ENCODE measurements at places on chromosomes 7 and 10.

- no peak for DNase-seq
Observed at GRCh38 chr7:13420726-13421125, 568.7 kb downstream of the ETV1 start.

DNA sequence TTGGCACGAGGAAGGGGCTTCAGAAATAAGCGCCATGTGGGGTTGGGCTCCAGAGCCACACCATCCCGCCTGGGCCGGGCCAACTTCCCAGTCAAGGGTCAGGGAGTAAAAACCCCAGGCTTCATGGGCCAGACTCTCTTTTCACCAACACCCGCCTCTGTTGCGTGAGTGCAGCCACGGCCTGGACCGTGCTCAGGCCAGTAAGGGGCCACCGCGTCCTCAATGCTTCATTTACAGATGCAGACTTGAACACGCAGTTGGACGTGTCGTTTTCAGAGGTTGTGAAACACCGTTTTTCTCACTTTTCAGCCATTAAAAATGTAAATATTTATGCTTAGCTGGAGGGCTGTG lies 161.0 kb downstream of the WDR37 start:
- no peak for DNase-seq

- no peak for DNase-seq
Observed at GRCh38 chr7:18703685-18704084, 208.1 kb downstream of the HDAC9 start.

DNA sequence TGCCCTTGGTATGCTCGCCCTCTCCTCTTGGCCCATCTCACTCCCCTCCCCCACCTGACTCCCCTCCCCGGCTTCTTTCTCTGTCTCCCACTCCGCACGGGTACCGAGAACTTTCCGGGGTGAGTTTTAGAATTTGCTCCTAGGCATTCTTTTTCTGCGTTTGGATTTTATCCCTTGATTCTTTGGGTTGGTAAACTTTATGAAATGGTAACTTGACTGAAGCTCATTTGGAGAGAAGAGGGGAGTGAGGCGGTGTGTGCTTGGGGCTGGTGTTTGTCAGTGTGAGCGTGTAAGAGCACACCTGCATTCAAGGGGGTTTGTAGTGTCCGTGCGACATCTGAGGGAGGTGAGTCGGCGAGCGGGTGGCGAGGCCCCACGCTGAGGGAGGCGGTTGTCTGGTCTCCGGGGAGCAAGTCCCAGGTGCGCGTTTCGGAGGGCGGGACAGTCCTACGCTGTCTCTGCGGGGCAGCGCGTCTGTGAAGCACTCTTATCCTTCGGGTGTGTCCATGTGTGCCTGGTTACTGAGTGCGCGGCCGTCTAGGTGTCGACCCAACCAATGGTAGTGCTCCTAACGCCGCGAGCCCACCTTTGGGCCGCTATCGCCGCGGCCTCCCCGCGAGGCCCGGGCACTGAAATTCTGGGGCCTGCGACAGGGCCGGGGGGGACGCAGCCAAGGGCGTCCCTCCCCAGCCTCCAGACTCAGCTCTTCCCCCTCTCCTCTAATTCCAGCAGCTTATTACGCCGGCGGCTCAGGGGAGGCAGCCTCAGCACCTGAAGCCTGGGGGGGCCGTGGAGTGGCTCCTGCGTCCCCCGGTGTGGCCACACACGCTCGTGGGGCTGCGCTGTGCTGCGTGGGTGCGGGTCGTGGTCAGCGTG lies 2.6 kb upstream of the ZNF503 start:
- DNase-seq, result no peak

- no peak for DNase-seq
Observed at GRCh38 chr7:87934699-87935383, 790 bp downstream of the ADAM22 start.

- no peak for DNase-seq
Observed at GRCh38 chr10:19096501-19097073, 48.0 kb downstream of the MALRD1 start.

DNA sequence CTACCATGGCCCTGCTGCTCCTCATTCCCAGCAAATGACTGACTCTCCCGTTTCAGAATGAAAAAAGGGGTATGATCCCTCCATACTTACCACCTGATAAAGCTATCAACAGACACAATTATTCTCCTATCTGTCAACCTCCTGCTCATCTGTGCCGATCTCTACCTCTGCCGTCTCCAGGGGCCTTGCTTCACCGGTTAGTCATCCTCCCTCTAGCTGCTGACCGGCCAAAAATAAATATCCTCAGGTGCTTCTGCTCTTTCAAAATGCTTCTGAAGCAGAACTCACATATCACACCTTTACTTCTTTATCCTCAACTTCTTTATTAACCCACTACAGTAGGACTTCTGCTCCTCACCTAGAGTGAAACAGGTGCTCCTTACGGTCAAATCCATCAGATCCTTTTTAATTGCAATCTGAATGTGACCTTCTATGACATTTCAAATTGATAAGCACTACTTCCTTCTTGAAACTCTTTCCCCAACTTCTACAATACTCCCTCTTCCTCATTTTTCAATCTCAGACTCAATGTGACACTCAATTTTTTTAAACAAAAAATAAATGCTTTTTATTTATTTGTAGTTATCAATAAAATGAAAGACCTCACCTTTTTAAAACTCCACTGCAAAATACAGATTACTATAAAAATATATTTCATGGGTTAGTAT lies 63.2 kb downstream of the LMBR1 start:
- no peak for DNase-seq

- DNase-seq, result no peak
Observed at GRCh38 chr10:67385566-67385965, 310.4 kb downstream of the CTNNA3 start.

DNA sequence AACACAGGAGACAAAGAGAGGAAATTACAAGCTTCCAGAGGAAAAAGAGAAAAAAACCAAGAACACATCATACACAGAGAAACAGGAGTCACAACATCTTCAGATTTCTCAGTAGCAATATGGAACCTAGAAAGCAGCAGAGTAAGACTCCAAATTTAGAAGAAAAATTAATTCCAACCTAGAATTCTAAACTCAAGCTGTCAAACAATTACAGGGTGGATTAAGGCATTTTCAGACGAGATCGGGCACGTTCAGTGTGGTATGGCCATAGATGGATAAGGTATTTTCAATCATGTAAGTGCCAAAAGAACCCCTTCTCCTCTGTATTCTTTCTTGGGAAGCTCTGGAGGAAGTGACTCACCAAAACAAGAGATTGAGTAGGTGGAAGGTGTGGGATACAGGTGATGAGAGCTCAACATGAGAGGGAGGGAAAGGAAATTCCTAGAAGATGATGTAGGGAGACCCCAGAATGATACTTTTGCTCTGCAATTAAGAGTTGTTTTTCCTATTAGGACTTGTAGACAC lies 51.6 kb downstream of the FAM204A start:
- DNase-seq, result no peak

DNA sequence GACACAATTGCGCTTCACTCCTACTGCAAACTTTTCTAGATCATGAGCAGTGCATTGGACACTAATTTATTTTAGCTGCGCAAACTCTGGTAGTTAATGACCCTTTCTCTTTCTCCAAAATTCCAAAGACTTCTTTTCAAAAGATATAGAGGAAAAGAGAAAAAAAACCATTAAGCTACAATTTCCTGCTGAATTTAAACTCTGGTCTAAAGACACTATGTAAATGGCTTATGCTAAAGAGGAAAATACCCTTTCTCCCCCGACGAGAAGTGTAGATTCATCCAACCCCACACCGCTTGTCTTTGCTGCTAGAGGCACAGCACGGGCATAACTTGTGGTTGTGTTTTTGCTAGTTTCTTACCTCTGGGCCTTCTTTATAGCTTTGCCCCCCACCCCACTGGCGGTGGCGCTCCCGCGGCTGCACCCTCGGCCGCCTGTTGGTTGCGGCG lies 84.1 kb downstream of the SNX10 start:
- DNase-seq, result no peak

DNA sequence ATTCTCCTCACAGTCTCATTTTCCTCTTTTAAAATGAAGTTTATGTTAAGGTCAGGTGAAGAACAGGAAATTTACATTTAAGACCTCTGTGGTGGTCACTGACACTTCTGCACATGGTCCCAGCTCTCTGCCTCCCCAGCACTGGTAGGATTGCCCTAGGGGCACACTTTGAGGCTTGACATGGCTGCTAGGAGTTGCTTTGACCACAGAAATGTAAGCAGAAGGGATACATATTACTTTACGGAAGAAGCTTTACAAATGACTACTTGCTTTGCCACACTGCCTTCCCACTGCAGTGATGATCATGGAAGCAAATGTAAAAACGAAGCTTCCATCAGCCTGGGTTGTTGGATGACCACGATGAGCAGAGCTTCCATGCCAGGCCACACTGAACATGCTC lies 53.1 kb upstream of the RSU1 start:
- no peak for DNase-seq

DNA sequence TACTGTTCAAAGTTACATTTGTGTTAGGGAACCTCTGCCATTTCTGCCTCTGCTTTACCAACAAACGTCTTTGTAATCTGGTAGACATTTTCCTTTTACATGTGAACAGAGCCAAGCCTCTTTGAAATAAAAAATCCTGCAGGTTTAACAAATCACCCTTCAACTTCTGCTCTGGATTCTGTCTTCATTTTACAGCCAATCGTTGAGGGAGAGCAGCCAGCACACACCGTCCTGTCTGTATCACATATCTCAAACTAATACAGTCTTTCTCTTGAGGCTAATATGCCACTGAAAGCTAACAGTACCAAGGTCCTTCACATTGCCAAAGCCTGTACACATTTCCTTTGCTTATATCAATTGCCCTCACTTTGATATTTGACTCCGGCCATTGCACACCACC lies 468.6 kb upstream of the TEX47 start:
- no peak for DNase-seq

DNA sequence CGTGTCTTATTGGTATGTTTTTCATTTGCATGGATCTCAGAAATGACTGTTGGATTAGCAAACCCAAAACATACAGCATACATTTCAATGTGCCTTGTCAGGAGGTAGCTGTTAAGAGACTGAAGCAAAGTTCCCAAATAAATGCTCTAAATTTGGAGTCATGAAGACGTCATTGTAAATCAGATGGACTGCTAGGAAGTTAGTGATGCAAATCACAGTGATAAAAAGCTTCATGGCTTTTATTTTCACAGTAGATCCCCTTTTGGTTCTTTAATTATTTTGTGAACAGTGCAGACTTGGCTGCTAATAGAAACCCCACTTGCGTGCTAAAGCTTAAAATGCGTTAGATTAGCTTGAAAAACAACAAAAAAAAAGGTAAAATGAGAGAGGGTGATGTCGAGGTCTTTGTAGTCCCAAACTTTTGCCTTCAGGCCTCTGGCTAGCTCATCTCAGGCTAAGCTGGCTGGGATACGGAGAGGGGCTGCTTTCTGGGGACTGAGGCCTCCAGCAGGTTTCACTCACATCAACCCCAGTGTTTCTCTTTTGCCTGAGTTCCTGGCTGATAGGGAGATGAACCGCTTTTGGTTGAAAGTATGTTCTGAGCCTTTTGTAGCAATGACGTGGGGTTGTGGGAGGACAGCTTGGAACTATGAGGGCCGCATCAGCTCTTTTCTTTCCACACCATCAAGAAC lies 107.1 kb upstream of the CDCA7L start:
- no peak for DNase-seq

Data from activated naive CD4-positive, alpha-beta T cell (primary cell).